ENCODE measurements at places on chromosomes 3 and 15.

DNA sequence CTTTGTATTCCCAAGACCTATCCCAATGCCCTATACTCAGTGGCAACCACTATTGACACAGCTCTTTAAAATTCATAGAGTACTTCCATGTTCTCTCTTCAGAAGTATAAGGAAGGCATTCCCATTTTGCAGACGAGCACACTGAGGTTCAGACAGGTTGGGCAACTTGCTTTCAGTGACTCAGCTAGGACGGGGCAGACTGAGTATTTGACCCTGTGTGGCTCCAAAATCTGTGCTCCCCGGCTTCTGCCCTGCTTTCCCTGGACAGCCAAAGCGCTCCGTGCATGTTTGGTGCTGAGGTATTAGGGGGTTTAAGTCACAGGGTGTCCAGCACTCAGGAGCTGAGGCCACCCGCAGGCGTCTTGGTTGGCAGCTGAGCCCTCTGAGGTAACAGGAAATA is 59.5 kb downstream of the CEMIP start:
- no peak for DNase-seq

- no peak for DNase-seq
Observed at GRCh38 chr15:41940441-41940857, 31.9 kb downstream of the EHD4 start.

DNA sequence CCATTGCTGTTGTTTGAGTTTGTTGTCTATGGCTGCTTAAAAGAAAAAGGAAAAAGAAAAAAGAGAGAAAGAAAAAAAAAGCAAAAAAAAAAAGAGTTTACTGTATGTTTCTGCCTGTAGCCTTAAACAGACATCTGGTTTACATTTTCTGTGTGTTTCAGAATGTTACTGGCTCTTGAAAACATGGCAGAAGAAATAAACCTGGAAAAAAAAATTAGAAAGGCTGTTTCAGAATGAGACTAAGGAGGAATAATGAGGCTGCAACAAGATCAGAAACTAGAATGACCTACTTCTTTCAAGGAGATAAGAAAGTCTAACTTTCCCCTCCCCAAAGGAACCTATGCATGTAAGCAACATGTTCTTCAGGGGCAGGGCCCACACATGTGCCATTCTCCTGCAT is 292.1 kb downstream of the DIPK2A start:
- DNase-seq, result no peak

DNA sequence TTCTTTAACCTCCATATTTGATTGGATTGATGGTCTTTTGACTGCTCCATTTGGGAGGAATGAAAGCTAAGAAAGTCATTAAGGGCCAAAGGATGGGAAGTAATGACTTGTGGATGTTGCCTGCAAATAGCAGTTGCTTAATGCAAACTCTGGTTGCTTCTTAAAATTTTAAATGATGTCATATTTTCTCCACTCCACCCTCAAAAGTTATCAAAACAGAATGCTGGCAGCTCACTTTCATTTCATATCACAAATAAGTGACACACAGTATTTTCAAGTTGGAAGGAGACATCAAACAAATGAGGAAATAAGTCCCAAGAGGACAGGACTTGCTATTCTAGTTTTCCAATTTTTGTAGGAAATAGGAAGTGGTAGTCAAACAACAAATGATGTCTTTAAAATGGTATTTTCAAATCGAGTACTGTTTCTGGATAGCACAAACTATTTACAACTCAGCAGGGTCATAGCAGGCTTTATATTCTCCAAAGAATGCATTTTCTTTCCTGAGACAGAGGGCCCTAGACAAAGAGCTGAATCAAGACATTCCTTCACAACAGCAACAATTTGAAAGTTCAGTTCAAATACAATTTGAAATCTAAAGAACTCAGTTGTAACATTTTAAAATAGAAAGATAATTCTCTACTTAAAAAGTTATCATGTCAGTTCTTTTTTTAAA is 165.1 kb upstream of the UBE2E1 start:
- no peak for DNase-seq

DNA sequence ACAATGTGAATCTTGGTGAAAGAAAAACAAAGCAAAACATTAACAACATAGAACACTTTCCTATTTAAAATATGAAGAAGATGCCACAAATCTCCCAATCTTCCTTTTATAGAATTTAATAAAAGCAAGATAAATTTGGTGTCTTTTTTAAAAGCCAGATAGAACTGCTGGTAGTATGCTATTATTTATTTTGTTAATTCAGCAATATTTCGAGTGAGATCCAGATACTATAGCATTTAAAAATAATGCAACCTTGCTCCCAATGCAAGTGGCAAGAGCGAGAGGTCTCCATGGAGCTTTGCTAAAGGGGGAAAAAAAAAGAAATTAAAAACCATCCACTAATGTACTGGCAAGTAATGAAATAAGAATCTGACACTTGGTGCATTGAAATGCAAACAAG is 121.8 kb downstream of the IL20RB start:
- no peak for DNase-seq

GRCh38 chr3:27625864-27626263 is 96.3 kb downstream of the EOMES start:
- DNase-seq, result no peak

DNA sequence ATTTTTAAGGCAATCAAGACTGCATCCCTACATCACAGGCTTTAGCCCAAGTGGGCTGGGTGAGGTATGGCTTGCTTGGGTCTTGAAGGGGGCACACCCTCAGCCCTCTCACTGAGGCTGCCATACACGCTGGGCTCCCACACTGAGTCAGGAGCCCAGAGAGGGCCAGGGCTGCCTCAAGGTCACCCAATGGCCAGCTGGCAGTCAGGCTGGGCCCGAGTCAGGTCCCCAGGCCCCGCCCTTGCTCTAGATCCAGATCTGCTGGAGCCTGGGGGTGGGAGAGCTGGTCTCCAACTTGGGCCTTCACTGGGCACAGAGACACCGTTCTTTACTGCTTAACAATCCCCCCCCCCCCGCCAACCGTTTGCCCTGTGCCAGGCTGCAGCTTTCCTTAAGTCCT is 88.1 kb downstream of the IQSEC1 start:
- no peak for DNase-seq

GRCh38 chr15:52112203-52112750 is 298 bp downstream of the BCL2L10 start:
- DNase-seq, result no peak
